ENCODE measurements at places on chromosomes 7 and 10.
A peak's percentile ranks its signal among the peaks of the same experiment; 100 is the strongest.

DNA sequence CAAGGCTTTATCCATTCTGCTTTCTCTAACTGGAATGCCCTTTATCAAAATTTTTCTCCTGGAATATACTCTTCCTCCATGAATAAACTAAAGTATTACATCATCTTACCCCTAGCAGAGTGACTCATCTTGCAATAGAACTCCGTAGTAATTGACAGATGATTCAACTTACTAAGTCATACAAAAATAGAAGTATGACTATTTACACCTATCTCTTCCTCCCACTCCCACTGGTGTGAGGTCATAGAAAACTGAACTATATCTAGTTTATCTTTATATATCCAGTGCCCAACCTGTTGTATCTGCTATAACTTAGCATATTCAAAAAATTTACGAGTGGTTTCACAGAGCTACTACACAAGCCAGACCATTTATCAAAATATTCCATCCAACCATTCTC, 26.1 kb downstream of the ABCB1 start:
- peak; percentile 5 for DNase-seq

GRCh38 chr10:80515511-80515910, 22.2 kb upstream of the SH2D4B start:
- DNase-seq: no peak

DNA sequence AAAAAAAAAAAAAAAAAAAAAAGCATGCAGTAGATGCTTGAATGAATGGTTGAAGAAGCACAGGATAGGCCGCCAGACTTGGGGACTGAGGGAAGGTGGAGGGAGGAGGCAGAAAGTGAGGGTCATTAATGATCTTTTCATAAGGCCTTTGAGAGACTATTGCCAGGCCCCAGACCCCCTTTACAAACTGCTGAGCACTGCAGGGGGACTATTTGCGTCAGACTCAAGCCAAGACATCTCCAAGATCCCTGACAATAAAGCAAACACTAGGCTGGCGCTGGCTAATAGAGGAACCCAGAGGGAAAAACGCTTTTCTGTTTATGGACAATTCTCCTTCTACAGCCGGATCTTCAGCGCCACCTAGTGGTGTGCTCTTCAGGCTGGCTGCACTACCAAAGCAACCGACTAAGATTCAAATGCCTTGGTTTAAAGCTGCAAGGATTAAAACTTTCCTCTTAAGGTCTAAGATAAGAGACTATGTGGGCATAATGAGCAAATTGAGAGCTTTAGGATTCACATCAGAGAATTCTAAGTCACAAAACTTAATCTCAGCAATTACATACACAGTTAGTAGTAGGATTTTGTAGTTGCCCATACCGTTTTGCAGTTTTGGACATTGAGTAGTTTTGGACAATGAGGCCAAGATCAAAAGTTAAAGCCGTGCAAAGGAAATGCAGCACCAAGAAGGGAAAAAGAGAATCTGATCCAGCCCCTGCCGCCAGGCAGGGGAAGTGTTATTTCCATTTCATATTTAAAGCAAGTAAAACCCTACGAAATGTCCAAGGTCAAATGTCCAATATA, 17.9 kb upstream of the AGK start:
- DNase-seq: peak; percentile 35

DNA sequence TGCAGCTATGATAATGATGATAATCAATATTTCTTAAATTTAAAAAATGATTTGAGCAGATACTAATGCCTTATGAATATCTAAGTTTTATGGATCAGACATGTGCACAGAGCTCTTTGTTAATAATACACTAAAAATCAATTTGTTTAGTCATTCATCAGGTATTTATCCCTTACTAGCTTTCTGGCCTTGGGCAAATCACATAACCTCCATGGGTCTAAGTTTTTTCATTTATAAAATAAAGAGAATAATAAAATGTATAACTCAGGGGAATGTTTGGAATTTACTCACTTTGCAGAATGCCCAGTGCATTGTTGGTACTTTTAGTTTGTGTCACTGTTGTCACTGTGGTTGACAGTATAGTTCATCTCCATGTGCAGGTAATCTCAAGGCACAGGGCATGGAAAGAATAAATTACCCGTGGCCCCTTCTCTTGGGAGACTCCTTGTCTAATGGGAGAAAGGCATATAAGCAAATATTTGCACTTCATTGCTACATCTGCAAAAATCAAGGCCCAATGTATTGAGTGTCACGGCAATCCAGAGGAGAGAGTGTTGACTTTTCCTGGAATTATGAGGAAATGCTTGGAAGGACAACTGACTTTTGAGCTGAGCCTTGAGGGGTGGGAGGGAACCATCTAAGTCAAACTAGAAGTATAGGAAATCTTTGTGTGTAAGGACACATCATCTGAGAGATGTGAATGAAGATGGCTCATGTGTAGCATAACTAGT, 64.7 kb upstream of the CTTNBP2 start:
- DNase-seq: no peak

DNA sequence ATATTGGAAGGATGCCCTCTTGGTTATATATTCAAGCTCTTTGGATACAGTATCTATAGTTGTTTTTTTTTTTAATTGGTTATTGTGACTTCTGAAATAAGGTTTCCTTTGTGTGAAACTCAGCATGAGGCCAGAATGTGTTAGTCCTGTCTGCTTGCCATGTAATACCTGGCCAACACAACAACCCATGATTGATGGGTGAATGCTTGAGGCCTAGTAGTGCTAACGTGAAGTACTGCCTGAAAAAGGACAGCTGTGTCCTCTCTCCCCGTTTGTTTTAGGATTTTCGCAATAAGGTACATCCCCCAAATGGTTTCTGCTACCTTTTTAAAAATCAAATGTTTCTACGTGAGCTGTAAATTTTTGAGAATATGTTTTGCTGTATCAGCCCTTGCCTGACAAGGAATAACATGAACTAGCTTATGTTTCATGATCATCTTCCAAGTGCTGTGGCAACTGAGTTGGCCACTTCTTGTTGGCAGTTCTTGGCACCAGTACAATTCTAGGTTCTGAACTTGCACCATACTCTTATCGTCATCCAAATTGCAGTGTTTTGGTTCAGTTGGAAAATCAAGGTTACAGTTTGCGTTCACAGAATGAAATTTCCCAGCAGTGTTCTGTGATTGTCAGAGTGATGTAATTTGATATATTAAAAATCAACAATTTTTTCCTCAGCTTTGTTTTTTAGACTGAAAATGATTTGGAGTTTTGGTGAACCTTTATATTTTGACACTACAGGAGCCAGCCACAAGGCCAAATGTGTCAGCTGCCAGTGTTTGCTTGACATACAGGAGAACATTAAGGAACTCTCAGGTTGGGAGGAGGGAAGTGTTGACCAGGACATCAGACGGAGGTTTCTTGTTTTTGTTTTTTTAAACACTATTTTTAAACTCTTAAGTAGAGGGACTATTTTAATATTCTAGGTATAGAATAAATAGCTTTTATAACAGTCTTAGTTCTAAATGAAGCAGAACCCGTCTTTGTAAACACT, 13.5 kb upstream of the ASCC1 start:
- DNase-seq: no peak

All from fibroblast of skin of left biceps (primary cell).